Stimulated activated CD8-positive, alpha-beta memory T cell treated with anti-CD3 and anti-CD28 coated beads, Interleukin-2, amount 100 ng/mL, for 1 hour (primary cell): ENCODE measurements at places on chromosomes 5 and 9.

GRCh38 chr5:57466544-57466943 lies 16.1 kb downstream of the ACTBL2 start:
- no peak for DNase-seq

DNA sequence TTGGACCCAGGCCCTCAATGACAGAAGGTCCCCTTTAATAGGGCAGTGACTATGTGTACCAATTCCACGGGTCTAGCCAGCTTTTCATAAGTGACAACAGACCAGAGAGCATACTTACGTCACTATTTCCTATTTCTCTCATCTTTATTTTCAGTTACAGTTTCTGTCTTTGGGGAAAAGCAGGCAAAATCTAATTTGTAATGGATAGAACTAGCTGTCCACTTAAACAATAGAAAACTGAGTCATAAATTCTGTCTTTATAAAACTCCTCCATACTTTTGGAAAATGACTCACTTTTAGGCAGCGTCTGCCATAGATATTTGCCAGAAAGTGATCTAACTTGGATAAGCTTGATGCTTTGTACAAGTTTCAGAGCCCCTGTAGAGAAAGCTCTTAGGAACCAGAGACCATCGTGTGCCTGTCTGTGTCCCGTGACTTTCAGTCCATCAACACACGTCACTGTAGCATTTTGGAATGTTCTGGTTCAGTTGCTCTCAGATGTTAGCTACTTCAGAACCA lies 101.9 kb downstream of the F2RL2 start:
- DNase-seq, result no peak

- no peak for DNase-seq
These were observed 32.1 kb upstream of the TCF7 start for GRCh38 chr5:134082264-134082992.

GRCh38 chr5:134864707-134865106 lies 9.5 kb upstream of the TXNDC15 start:
- DNase-seq, result no peak

GRCh38 chr5:137619191-137619870 lies 116.6 kb downstream of the KLHL3 start:
- DNase-seq, result no peak

DNA sequence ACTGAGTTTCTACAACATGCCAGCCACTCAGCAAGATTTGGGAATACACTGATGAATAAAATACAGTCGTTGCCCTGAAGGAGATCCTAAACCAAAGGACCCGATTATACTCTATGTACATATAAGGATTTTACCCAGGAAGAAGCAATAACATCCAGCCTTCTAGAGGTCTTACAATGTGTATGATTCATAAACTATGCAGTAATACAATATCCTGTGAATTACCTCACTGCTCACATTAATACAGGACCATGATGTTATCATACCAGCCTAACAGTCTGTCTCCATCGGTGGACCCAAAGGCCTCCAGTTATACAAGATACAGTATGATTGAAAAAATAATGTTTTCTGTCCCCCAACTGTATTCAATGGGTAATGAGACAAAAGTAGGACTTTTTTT lies 310.5 kb upstream of the TRPM3 start:
- DNase-seq, result no peak

DNA sequence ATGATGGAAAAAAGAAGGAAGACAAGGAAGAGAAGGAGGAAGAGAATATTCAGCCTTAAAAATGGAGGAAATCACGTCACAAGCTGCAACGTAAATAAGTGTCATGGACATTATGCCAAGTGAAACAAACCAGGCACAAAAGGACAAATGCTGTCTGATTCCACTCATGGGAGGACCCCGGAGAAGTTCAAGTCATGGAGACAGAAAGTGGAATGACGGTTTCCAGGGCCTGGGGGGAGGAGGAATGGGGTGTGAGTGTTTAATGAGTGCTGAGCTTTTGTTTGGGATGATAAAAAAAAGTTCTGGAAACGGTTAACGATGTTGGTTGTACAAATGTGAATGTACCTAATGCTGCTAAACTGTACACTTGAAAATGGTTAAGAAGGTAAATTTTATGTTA lies 439.5 kb downstream of the GADD45G start:
- no peak for DNase-seq

DNA sequence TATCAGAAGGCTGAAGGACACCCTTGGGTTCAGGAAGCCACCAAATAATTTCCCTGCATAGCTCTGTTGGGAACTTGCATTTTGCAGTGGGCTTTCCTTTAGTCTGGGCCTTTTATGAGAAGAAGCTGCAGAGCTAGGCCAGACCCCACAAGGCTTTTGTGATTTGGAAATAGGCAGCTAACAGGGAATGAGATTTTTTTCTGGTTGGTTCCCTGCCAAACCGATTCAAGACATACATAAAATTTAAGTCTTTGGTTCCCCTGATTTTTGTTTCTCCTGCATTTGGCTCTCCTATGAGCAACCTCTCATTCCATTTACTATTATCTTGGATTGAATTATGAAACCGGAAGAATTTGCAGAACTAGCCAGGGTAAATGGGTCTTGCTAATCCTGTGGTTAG lies 81.5 kb upstream of the PTCH1 start:
- no peak for DNase-seq

- no peak for DNase-seq
These were observed 30.8 kb downstream of the MGAT1 start for GRCh38 chr5:180771839-180772238.

DNA sequence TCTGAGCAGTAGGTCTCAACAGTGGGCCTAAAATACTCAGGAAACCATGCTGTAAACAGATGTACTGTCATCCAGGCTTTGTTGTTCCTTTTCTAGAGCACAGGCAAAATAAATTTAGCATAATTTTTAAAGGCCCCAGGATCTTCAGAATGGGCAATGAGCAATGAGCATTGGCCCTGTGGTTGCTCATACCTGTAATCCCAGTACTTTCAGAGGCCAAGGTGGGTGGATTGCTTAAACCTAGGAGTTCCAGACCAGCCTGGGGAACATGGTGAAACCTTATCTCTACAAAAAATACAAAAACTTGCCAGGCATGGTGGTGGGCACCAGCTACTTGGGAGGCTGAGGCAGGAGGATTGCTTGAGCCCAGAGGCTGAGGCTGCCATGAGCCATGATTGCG lies 13.5 kb upstream of the PCBD2 start:
- DNase-seq, result no peak

GRCh38 chr5:6135977-6136376 lies 242.4 kb downstream of the MED10 start:
- no peak for DNase-seq

DNA sequence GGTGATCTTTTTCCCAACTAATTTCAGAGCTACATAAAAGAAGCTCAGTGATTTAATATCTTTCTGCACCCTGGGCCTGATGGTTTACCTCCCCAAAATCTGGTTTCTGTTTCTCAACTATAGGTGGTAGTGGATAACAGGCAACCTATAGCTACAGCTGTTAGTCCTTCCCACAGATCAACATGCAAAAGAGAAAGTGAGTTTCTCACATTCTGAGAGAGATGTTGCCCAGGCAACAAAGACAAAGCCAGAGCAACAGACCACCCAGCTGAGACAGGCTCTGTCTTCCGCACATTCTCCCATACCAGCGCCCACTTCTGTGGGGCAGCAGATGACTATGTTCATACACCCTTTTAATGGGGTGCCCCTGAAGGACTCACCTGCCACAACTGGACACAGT lies 40.7 kb upstream of the PPP2R2B start:
- DNase-seq, result no peak

DNA sequence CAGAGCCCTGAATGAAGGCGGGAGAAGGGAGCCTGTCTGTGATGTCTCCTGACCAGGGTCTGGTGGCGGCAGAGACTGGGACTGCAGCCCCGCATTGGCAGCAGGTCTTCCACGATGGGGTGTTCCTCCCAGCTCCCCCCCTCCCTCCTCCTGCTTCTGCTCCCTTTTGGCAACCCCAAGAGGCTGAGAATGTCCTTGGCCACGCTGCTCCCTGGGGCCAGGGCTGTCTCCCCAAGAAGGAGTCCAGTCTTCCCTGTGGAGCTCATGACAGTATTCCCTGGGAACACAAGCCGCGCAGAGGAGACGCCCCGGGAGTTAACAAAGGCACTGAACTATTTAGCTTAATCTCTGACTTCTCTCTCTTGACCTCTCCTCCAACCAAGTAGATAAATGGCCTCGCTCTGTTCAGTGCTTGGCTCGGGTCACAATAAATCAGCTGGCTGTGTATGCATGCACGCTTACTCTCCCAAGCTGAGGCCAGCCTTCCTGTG lies 84.0 kb upstream of the NEURL1B start:
- DNase-seq, result no peak

DNA sequence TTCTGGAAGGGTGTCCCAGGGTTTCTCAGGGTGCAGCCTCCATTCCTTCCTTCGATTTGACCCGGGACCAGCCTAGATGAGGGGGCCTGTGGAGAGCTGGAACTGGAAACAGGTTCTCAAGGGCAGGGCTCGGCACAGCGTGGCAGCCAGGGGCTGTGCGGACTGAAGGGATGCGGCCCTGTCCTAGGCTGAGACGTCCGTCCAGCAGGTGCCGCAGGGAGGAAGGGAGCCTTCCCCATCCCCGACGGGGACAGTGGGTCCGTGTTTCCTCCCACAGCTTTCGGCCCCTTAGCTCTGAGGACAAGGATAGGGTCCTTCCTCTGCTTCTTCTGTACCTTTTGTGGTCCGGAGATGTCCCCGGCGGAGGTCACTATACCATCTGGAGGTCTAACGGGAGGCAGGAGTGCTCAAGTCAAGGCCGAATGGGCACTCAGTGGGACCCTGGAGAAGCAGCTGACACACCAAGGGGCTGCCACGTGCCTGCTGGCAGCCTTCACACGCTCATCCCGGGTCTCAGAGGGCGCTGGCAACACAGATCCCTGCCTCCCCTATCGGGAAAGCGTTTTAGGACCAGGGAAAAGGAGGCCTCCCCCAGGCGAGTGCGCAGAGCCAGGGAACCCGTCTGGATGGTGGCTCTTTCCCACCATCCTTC lies 49.9 kb downstream of the USP20 start:
- no peak for DNase-seq

DNA sequence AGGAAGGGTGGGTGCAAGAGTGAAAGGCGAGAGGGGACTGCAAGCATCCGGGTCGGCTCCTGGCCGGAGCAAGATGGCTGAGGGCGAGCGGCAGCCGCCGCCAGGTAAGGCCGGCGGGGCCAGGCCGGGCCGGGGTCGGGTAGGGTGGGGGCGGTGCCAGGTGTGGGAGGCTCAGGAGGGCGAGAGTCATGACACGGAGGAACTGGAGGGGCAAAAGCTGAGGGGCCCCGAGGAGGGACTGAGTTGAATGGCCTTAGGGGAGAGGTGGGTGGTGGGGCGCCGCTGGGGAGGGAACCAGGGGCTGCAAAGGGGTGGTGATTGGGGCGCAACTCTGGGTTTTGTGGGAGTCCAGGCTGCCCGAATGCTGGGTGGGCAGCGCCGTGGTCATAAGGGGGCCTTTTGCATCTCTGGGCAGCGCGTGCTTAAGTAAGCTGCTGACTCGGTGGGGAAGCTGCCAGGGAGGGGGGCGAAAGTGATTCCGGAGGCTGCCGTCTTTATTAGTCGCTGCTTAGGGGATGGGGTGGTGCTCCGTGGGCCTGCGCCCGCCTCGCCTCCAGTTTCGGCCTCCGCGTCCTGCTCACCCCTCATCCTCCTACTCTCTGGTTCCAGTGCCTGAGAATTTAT lies 425 bp downstream of the PTPA start:
- DNase-seq, result no peak

GRCh38 chr9:112532427-112532826 lies 45.8 kb downstream of the KIAA1958 start:
- DNase-seq, result no peak

- DNase-seq, result no peak
These were observed 186.8 kb downstream of the SEMA5A start for GRCh38 chr5:9358961-9359685.

DNA sequence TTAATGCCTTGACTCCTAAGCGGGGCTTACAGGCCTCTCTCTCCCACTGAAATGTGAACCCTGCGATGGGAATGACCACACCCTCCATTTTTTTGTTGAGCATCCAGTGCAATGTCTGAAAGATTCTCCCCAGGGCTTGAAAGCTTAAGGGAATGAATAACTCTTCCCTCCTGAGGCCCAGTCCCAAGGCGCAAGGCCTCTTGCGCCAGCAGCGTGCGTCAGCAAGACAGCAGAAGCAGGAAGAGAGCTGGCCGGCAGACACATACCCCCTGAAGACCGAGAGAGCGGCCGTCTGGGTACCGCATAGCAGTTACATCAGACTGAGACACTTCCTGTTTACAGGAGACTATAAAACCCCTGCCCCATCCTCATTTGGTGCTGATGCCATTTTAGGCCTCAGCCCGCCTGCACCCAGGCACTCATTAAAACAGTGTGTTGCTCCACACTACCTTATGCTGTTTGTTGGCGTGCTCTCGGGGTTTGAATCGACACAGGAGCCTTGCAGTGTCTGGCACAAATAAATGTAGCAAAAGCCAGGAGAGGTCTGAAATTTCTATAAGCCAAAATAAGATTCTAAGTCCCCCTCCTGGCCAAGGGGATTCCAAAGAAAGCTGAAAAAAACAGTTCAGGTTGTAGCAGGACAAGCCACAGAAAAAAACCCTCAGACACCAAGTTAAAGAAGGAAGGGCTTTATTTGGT lies 62.3 kb downstream of the GDNF start:
- DNase-seq, result no peak

- no peak for DNase-seq
These were observed 27.3 kb downstream of the NIPAL4 start for GRCh38 chr5:157487358-157487757.

GRCh38 chr5:88659529-88660263 lies 223.3 kb downstream of the MEF2C start:
- no peak for DNase-seq

DNA sequence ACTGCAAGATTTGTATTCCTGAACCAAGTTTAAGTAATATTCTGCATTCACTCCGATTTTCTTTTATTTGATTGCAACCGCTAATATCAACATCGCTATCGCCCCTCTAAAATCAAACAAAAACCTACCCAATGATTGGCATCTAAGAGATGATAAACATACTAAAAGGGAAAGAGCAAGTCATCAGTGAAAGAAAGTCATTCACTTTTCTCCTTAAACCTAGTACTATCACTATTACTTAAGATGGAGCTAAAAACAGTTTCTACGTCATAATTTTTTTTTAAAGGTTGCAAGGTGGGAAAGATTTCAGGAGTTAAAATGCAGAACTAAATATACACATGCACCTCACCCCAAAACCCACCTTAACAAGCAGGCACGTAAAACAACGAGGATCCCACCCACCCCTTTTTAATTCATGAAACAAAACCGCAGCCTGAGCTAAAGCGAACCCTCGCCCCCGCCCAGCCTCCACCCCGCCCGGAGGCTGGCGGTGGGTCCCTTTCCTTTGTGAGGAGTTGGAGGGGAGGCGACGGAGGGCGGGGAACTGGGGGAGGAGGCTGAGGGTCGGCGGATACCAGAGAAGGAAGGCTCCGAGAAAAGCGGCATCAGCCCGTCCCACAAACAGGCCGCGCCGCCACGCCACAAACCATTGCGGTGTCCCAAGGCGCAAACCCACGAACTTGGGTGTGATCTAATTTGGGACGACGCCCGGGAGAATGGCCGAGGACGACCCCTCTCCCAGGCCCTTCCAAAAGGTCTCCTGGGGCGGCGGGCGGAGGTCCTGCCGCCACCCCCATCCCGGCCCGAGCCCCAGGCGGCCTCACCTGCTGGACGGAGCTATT lies 861 bp downstream of the UBQLN1 start:
- DNase-seq, result peak; percentile 43

GRCh38 chr9:125549039-125549438 lies 158.0 kb downstream of the MAPKAP1 start:
- no peak for DNase-seq

- DNase-seq, result no peak
These were observed 15.5 kb downstream of the B4GALT1 start for GRCh38 chr9:33151601-33152000.

GRCh38 chr9:122445155-122445749 lies 32.5 kb downstream of the OR1J1 start:
- DNase-seq, result no peak
